Suppressor macrophage treated with lipopolysaccharide for 4 hours (primary cell): ENCODE measurements at places on chromosomes 16 and 17.

DNA sequence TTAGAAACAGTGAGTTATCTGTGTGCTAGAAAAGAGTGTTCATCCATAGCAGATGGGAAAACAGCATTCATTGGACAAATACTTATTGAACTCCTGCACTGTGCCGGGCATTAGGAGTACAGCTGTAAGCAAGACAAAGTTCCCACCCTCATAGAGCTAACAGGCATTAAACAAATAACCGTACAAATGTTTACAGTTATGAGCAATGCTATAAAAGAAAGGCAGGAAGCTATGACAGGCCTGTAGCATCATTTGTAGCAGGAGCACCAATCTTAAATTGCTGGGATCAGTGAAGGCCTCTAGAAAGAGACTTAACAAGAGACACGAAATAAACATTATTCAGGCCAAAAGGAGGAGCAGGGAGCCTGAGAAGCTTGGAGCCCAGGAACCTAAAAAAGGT lies 15.6 kb downstream of the SDR42E1 start:
- DNase-seq, result no peak

GRCh38 chr17:8555062-8555461 lies 75.5 kb downstream of the MYH10 start:
- DNase-seq, result no peak

DNA sequence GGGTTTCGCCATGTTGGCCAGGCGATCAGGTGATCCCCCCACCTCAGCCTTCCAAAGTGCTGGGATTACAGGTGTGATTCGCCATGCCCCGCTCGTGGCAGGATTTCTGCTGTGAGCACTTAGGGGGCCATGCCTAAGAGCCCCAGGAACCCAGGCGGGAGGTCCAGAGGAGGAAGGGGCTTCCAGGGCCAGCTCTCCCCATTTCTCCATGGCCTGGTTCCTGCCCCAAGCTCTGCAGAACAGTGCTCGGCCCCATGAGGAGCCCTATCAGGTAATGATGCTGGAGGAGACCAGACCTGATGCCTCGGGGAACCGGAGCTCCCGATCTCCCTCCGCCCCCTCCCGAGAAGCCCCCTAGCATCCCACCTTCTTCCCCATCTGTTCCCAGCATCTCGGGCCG lies 53.6 kb downstream of the RMI2 start:
- DNase-seq, result no peak

GRCh38 chr17:20302246-20302917 lies 165.0 kb downstream of the LGALS9B start:
- DNase-seq, result no peak

DNA sequence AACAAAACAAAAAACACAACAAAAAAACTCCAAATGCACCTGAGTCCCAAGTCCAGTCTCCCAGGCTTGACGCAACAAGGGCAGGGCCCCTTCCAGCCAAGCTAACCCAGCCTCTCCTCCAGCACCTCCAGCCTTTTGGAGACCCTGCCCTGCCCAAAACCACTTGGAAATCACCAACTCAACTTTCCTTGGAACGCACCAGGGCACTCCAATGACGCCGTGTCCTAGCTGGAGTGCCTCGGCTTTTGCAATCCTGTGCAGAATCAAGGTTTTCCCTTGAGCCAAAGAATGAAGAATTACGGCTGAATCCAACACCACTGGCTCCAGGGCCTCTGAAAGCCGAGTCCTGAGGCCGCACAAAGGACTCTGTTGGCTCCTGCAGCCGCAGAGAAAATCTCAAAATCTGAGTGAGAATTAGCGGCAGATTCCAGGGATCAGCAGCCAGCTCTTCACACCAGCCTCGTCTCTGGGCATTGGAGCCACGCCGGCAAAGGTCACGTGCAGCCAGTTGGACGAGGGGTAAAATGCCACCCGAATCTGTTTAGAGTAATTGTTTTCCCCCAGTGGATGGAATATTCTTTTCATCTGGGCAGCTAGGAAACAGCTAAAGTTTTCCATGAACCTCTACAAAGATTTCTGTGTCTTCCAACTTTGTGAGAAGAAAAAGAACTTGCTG lies 9.7 kb upstream of the BAIAP2 start:
- DNase-seq, result no peak

GRCh38 chr16:55569025-55569424 lies 2.5 kb downstream of the CAPNS2 start:
- DNase-seq, result peak; percentile 80

- no peak for DNase-seq
These were observed 242.4 kb downstream of the C16orf95 start for GRCh38 chr16:87074641-87075318.

- no peak for DNase-seq
These were observed 23.5 kb downstream of the CFAP97D1 start for GRCh38 chr17:43803758-43804157.

DNA sequence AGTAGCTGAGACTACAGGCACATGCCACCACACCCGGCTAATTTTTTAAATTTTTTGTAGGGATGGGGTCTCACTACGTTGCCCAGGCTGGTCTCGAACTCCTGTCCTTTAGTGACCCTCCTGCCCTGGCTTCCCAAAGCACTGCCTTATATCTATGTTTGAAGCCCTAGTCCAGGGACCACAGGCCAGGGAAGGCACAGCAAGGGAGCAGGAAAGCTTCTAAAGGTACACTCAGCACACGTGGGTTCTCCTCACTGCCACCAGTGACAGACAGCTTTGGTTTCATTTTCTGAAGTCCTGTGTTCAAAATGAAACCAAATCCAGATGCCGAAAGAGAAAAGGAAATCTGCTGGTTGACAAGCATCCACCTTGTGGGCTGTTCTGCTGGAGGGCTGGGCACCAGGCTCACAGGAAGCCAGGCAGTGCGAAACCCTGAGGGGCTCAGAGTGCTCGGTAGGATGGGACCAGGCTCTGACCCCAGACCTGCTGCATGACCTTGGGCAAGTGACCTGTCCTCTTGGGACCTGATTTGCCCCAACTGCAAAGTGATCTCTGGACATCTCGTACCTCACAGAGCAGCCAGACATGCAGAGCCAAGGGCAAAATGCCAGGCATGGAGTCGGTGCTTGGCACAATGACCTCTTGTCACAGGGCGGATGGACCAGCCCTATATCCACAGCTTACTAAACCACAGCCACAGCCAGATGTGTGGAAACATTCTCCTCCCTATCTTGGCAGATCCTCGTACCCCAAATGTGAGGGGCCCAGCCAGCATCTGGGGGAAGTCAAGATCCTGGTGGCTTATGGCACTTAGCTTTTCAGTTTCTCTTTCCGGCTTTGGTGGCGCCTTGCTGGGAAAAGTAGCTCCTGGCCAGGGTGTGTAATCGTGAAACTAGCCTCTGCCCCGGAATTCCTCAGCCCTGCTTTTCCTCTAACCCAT lies 2.8 kb upstream of the SOCS1 start:
- peak; percentile 89 for DNase-seq

DNA sequence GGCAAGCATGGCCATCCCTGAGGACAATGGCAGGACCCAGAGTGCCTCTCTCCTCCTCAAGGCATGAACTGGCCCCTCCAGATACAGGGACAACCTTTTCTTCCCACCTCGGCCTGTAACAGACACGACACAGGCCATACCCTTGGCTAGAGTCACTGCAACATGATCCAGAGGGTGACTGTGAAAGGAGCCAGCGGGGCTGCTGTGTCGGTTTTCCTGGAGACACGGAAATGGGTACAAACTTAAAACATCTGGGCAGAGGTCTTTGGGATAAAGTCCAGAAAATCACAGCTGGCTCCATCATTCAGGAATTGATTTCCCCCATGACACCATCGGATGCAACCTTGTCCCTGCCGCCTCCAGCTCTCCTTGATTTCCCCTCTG lies 5.3 kb downstream of the CEP295NL start:
- no peak for DNase-seq

GRCh38 chr17:35998018-35998545 lies 3.3 kb downstream of the CCL15 start:
- no peak for DNase-seq

DNA sequence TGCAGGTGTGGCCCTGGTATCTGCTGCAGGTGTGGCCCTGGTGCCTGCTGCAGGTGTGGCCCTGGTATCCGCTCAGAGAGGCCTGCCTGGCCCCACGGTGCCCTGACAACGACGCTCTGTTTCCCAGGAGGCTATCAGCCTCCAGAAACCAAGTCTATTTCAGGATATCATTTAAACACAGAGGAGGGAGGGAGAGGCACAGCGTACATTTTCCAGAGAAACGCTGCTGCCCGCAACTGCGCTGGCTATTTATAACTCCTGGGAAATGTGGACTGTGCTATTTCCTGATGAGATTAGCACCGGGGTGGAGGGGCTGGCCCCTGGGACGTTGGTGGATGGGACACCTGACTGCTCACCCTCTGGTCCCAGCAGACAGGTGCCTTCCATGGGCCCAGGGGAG lies 22.5 kb downstream of the TIMM22 start:
- no peak for DNase-seq

- no peak for DNase-seq
These were observed 24.9 kb upstream of the RHOT1 start for GRCh38 chr17:32117399-32117798.

DNA sequence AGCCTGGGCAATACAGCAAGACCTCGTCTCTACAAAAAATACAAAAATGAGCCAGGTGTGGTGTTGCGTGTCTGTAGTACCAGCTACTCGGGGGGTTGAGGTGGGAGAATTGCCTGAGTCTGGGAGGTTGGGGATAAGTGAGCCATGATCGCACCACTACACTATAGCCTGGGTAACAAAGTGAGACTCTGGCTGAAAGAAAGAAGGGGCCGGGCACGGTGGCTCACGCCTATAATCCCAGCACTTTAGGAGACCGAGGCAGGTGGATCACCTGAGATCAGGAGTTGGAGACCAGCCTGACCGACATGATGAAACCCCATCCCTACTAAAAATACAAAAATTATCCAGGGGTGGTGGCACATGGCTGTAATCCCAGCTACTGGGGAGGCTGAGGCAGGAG lies 10.5 kb upstream of the GRB2 start:
- no peak for DNase-seq

GRCh38 chr17:45975640-45976295 lies 23.3 kb upstream of the STH start:
- DNase-seq, result no peak

GRCh38 chr17:74605361-74605760 lies 13.3 kb upstream of the CD300LD start:
- peak; percentile 87 for DNase-seq

GRCh38 chr16:84941921-84942320 lies 69.4 kb downstream of the ZDHHC7 start:
- no peak for DNase-seq

GRCh38 chr16:26627958-26628357 lies 438.8 kb upstream of the C16orf82 start:
- DNase-seq, result no peak

DNA sequence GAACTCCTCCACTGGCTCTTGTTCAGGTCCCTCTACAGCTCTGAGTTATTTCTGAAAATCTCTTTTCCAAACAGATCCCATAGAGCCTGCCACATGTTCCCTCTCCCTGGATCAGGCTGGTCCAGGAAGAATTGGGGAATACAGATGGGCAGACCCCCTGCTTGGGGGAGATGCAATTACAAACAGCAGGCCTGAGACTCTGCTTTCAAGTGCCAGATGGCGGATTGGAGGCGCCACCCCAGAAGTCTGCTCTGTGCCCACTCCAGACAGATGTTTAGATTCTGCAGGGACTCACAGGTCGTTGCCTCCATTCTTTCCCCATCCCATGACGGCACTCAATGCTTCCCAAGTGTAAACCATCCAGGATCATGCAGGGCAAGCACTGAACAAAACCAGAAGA lies 316.6 kb downstream of the SLC39A11 start:
- no peak for DNase-seq
